Effector memory CD8-positive, alpha-beta T cell (primary cell): ENCODE measurements at places on chromosomes 3 and 15.
A peak's percentile ranks its signal among the peaks of the same experiment; 100 is the strongest.

DNA sequence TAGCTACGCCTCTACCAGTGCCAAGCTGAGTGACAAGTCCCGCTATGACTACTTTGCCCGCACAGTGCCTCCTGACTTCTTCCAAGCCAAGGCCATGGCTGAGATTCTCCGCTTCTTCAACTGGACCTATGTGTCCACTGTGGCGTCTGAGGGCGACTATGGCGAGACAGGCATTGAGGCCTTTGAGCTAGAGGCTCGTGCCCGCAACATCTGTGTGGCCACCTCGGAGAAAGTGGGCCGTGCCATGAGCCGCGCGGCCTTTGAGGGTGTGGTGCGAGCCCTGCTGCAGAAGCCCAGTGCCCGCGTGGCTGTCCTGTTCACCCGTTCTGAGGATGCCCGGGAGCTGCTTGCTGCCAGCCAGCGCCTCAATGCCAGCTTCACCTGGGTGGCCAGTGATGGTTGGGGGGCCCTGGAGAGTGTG lies 5.7 kb downstream of the GRM2 start:
- DNase-seq: no peak

- DNase-seq: no peak
Observed at GRCh38 chr3:45599424-45599886, 4.9 kb downstream of the LIMD1 start.

DNA sequence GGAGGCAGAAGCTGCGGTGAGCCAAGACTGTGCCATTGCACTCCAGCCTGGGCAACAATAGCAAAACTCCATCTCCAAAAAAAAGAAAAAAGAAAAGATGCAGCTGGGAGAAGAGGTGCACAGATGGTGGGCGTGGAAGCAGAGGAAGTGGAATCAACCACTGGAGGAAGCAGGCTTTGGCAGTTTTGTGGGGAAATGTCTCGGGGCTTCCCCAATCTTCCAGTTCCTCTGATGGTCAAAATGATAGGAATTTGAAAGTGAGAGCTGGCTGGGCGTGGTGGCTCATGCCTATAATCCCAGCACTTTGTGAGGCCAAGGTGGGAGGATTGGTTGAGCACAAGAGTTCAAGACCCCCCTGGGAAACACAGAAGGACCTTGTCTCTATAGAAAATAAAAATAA lies 48.1 kb upstream of the SMAD3 start:
- DNase-seq: no peak

DNA sequence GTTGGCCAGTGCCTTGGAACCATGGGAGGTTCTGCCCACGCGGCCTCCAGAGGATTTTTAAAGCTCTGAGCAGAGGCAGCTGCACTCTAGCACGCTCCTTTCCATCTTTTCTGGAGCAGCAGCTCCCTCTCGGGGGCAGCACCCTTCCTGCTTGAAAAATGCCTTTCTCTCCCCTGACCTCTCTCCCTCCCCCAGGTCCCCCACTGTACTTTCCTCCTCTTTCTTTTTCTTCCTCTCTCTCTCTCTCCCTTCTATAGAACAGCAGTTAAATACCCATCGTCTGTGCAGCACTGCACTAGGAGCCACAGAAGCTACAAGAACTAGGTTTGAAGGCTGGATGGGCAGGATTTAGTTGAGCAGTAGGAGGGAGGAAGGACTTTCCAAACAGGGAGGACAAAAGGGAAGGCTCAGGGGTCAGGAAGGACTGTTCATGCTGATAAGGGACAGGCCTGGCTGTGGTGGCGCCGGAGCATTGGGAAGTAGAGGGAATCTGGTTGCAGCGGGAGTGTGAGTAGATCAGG lies 4.4 kb downstream of the ALPK3 start:
- no peak for DNase-seq

GRCh38 chr3:110569073-110569472 lies 502.5 kb upstream of the NECTIN3 start:
- no peak for DNase-seq

DNA sequence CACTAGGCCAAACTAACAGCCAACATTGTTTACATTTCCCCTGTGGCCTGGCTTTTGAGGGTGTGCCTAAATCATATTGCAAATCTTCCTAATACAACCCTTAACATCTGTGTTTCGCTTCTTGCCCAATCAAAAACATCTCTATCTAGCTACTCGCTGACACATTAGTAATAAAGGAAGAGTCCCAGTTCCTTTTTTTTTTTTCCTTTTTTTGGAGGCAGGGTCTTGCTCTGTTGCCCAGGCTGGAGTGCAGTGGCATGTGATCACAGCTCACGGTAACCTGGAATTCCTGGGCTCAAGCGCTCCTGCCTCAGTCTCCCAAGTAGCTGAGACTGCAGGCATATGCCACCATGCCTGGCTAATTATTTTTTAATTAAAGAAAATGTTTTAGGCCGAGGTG lies 2.1 kb upstream of the SRPRB start:
- no peak for DNase-seq

GRCh38 chr3:162029736-162030135 lies 533.1 kb downstream of the OTOL1 start:
- DNase-seq: no peak

DNA sequence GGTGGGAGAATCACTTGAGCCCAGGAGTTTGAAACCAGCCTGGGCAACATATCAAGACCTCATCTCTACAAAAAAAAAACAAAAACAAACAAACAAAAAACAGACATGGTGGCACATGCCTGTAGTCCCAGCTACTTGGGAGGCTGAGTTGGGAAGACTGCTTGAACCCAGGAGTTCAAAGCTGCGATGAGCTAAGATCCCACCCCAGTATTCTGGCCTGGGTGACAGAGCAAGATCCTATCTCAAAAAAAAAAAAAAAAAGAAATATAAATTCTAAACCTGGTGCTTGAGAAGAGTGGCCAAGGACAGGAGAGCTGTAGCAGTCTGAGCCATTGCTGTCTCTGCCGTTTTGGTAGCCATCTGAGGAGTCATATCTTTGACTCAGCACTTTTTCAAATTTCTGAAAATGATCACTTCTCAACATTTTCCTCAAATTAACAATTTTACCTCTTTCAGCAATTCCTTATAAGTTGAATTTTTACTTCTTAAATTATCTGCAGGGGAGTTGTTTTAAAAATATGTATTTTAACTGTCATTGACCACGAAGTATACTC lies 3.6 kb upstream of the DENND4A start:
- DNase-seq: no peak

GRCh38 chr15:99823346-99823745 lies 90.1 kb upstream of the LYSMD4 start:
- no peak for DNase-seq

- peak; percentile 12 for DNase-seq
Observed at GRCh38 chr15:67433495-67434099, 87.3 kb upstream of the C15orf61 start.

DNA sequence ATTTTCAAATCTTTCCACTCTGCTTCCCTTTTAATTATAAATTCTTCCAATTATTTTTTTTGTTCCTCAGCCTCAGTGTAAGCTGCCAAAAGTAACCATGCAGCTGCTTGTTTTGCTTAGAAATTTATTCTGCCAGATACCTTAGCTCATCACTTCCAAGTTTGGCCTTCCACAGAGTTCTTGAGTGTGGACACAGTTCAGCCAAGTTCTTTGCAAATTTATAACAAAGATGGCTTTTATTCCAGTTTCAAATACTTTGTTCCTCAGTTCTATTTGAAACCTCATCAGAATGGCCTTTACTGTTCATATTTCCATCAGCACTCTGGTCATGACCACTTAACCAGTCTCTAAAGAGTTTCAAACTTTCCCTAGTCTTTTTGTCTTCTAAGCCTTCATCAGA lies 10.3 kb downstream of the RTP1 start:
- DNase-seq: no peak

DNA sequence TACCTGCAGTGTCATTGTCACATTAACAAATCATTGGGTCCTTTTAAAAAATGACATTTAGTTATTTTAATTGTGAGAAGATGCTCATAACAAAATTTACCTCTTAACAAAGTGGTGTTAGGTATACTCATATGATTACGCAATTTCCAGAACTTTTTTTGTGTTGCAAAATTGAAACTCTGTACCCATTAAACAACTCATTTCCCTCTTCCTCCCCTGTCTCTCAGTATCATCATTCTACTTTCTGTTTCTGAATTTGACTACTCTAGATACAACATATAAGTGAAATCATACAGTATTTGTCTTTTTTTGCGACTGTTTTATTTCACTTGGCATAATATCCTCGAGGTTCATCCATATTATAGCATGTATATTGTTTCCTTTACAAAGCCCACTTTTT lies 58.7 kb upstream of the CHST2 start:
- no peak for DNase-seq

- DNase-seq: no peak
Observed at GRCh38 chr3:23885210-23885609, 31.6 kb downstream of the NKIRAS1 start.

DNA sequence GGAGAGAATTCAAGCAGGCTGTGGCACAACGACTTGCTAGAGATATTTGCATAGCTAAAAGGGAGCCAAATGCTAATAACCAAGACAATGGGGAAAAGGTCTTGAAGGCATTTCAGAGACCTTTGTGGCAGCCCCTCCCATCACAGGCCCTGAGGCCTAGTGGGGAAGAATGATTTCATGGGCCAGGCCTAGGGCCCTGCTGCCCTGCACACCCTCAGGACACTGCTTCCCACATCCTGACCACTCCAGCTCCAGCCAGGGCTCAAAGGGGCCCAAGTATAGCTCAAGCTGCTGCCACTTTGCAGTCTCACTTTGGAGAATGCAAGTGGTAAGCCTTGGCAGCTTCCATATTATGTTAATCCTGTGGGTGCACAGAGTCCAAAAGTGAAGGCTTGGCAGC lies 21.5 kb upstream of the PTPN23 start:
- DNase-seq: no peak

DNA sequence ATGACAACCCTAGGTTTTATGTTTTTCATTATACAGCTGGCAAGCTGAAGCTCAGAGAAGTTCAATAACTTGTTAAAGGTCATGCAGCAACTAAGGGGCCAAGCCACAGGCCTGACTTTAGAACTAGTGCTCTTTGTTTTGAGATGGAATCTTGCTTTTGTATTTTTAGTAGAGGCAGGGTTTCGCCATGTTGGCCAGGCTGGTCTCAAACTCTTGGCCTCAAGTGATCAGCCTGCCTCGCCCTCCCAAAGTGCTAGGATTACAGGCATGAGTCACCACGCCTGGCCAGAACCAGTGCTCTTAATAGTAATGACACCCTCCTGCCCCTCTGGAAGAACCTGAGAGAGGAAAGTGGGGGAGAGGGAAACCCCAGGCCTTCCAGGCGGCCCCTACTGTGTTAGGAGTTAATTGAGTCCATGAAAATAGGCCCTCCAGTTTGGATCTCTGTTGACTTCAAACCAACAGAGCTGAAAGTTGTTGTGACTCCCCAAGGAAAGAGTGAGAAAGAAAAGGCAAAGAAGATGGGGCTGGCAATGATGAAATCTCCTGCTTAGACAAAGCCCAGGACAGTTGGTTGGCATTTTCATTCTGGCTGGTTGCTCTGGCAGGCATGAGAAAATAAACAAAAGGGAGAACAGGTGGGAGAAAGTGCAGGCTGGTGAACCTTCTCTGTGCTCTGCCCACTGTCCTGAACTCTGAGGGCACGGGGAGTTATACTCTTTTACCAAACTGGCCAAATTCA lies 3.6 kb upstream of the PRRT3 start:
- DNase-seq: no peak

DNA sequence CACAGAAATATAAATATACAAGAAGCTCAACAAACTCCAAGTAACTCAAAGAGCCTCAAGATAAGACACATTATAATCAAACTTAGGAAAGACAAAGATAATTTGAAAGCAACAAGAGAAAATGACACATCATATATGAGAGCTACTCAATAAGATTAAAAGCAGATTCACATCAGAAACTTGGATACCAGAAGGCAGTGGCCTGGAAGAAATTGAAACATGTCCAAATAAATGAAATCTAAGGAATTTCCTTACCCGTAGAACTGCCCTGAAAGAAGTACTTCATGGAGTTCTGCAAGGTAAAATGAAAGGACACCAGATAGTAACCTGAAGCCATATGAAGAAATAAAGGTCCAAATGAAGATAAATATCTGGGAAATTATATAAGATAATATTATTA lies 113.9 kb downstream of the LSAMP start:
- no peak for DNase-seq

DNA sequence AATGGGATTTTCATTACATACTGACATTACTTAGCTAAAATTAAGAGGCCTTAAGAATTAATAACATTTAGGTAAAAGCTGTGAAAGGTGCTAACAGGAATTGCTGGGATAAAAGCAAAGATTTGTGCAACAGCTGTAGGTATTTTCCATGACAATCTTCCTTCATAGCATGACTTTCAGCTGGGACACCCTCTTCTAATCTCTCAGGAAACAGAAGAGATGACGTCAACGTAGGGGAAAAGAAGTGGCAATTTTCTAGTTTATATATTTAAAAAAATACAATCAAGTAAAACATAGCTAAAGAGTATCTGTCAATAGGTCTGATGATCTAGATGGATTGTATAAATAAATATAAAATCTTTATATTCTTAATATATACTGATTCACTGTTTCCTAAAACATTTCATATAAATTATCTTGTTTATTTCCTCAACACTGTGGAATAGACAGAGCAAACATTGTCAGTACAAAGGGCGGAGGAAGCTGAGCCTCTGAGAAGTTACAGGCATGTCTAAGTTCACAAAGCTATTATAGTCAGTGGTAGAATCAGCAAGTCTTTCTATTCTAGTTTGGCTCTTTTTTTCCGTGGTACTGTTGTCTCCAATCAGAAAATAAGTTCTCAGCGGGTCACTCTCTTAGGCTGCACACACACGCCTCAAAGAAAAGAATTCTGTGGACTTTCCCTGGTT lies 217.0 kb downstream of the P3H2 start:
- DNase-seq: no peak

DNA sequence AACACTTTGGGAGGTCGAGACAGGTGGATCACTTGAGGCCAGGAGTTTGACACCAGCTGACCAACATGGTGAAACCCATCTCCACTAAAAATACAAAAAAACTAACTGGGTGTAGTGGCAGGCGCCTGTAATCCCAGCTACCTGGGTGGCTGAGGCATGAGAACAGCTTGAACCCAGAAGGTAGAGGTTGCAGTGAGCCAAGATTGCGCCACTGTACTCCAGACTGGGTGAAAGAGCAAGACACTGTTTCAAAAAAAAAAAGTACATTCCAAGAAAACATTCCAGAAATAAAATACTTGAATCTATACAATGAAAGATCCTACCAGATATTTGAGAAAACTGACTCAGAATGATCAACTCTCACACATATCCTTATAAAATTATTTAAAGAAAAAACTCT lies 30.4 kb downstream of the TFDP2 start:
- no peak for DNase-seq

- no peak for DNase-seq
Observed at GRCh38 chr15:89818287-89818686, 3.6 kb upstream of the ANPEP start.

GRCh38 chr3:71652781-71653413 lies 69.4 kb upstream of the FOXP1 start:
- DNase-seq: no peak

DNA sequence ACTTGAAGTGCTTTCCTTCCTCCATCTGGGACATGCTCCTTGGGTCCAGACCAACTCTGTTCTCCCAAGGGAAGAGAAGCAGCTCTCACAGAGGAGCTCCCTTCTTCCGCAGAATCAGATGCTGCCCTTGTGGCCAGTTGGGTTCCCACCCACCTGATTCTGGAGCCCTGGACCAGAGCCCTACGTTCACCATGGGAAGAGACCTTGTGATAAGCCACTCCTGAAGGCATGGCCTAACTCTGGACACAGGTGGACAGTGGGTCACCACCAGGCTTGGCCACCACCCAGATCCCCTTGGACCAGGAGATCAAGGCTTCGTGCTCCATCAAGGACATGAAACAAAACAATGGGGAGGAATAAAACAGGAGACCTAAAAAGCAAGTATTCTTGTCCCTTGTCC lies 172.2 kb downstream of the RPLP1 start:
- DNase-seq: no peak

- no peak for DNase-seq
Observed at GRCh38 chr15:73688455-73688854, 4.3 kb downstream of the CD276 start.
